ENCODE measurements at places on chromosomes 2 and 18.

- no peak for DNase-seq
Observed at GRCh38 chr2:182404975-182405561, 21.8 kb downstream of the PDE1A start.

- DNase-seq: peak; percentile 47
Observed at GRCh38 chr2:12493031-12493513, 223.7 kb upstream of the TRIB2 start.

DNA sequence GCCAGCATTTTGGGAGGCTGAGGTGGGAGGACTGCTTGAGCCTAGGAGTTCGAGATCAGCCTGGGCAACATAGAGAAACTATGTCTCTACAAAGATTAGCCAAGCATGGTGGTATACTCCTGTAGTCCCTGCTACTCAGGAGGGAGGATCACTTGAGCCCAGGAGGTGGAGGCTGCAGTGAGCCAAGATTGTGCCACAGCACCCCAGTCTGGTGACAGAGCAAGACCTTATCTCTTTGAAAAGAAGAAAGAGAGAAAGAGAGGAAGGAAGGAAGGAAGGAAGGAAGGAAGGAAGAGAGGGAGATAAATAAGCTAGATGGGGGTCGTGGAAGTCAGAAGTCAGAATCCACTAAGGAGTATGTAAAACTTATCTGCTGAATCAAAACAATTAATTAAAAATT lies 16.2 kb downstream of the GPR75 start:
- no peak for DNase-seq

DNA sequence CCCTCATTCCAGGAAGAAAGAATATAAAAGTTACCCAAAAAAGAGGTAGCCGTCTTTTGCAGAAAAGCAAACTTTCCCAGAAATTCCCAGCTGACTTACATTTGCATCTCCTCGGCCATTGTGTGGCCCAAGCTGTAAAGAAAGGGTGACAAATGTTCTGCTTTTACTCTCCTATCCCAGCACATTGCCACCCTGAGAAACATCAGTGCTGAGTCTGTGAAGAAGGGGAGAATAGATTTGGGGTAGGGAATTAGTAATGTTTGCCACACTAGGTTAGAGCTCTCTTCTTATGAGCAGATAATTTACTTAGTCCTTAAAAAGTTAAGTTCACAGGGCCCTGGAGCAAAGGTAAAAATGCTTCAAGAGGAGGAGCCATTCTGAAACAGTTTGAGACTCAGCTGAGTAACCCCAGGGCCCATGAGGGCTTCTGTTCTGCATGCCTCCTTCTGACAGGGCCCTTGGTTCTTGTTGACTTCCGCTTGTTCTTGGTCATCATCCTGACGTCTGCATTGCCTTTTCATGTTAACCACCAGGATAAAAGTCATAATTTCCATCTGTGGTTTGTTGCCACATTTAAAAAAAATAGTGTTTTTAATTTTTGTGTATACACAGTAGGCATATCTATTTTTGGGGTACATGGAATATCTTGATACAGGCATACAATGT lies 550.7 kb downstream of the RNF144A start:
- DNase-seq: no peak
